CD8-positive, alpha-beta memory T cell (primary cell): ENCODE measurements at places on chromosomes 1 and 21.

DNA sequence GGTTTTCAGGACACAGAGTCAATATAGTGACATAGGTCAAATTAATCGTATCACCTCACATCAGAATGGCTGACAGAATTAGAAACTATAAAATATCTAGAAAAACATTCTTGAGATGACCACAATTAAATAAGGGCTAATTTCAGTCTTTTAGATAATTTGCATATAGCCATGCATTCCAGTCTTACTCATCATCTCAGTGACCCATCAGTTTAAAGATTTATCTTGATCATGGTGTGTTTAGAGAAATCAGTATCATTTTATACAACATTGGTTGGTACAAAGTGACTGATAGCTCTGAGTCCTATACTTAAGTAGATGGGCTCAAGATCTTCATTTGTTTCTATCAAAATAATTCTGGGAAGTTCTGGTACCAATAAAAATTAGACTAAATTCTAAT is 262.3 kb upstream of the SNX7 start:
- DNase-seq, result no peak

GRCh38 chr1:220775240-220775853 is 11.4 kb upstream of the MTARC1 start:
- DNase-seq, result no peak

GRCh38 chr1:161115132-161115711 is 2.6 kb downstream of the PFDN2 start:
- DNase-seq, result no peak

DNA sequence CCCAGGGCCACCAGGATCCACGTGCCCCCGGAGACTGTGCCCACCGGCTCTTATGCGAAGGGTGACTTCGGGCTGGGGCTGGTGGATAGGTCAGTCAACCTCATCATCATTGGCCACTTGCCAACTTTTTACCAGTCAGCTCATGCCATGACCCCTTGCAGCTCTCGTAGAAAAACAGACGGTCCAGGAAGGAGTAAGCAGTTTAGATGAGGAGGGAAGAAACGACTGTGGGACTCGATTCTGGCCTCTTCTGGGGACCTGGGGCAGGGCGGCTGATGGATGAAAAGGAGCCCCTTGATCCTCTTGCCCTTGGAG is 41.0 kb downstream of the UBASH3A start:
- no peak for DNase-seq

DNA sequence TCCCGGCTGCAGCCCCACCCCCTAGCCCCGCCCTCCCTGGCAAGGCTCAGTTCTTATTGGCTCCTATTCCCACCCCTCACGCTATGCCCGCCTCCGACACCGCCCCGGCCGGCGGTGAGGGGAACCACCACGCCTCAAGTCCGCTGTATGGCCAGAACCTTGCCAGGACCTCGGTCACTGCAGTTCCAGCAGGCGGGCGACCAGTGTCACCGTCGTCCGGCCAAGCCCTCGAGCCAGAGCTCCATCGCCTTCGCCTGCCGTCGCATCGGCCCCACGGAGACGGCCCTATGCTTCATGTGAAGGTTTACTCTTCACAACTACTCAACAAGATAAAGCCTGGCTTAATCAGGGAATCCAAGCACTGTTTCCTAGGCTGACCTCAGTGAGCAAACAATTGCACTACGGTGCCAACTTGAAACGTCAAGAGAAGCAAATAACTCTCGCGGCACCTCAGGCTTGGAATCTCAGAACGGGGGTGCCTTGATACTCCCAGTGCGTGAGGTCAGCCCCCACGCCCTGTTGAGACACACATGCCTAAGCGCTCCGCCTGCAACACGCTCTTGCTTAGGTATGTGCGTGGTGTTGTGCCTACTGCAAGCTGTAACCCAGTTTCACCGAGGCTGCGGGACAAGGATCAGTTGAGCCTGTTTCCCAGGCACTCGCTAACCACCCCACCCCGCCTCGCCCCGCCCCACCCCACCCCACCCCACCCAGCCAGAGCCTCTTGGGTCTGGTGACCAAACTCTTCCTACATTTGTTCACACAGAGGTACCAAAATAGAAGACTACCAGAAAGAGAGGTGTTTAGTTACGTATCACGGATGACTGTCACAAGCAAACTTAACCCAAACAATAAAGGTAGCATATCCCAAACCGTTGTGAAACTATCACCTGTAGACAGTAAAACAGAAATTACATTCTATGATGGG is 498 bp upstream of the DENND2C start:
- peak; percentile 84 for DNase-seq

DNA sequence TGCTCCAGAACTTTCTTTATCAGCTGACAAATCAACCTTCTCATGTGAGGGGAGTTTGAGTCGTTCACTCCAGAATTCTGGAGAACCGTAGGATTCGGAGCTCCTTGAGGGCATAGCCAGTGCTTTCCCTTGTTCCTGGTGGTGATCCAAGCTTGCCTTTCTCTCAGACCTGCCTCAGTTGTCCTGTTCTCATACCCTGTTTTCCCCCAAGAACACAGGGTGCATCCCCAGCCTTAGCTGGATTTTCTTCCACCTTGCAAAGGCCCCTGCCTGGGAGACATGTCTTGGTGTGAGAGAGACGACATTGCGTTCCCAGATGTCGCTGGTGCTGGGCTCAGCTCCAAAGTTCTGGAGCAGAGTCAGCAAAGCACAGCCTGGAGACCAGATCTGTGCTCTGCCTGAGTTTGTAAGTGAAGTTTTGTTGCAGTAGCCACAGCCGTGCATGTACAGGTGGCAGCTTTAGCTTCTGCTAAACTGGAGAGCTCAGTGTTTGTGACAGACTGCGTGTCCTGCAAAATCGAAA is 40.0 kb downstream of the ABCG1 start:
- DNase-seq, result no peak

DNA sequence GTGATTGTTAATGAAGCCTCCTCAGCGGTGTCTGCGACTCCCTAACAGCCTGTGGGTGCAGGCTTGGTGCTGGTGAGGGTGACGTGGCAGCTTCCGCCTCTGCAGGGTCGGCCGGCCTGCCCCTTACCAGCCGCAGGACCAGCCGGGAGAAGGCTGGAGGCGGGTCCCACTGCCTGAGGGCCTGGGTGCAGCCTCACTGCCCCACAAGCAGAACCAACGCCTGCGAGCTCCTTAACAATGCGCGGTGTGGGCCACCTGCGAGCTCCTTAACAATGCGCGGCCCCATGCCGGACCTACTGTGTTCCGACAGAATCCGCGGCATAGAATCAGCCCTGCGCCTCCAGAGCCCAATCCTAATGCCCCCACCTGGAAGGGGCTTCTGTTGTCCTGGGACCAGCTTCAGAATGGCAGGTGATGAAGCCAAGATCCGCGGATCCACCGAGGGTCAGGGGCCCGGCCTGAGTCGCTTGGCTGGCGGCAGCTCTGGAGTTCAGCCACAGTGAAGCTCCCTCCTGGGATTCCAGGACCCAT is 54.4 kb upstream of the AJAP1 start:
- no peak for DNase-seq
